ENCODE measurements at places on chromosomes 5 and 9.

- no peak for DNase-seq
Observed at GRCh38 chr5:69043655-69043996, 50.2 kb upstream of the SLC30A5 start.

DNA sequence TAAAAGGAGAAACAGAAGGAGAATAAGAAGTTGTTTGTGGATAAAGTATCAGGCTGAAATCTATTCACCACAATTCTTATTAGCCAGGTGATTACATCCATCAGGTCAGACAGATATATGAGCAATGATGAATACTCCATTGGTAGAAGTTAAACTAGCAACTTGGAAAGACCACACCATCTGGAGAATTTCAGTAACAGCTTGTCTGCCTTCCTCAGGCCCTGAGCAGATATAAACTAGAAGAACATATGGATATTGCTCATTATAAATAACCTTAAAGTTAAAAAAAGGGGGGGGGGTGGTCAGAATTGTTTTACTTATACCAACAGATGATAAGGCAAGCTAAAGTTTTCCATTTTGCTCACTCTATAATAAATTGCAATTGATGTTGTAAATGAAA, 10.4 kb downstream of the DAB2 start:
- DNase-seq, result no peak

DNA sequence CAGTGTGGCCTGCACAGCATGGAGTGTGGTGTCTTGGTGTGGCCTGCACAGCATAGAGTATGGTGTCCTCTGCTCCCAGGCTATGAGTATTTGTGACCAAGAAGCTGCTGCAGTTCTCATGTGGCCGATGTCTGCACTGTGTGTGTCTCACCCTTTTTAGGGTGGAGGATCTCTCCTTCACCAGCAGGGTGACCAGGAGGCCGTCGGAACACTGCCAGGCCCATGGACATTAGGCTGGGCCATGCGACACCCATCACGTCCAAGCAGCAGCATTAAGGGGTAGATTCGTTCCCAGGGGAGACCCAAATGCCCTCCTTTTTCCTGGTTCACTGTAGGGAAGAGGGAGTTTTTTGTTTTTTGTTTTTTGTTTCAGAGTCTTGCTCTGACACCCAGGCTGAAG, 115.3 kb upstream of the SPIN1 start:
- no peak for DNase-seq

- DNase-seq, result no peak
Observed at GRCh38 chr9:115171921-115172388, 54.0 kb upstream of the TNC start.

DNA sequence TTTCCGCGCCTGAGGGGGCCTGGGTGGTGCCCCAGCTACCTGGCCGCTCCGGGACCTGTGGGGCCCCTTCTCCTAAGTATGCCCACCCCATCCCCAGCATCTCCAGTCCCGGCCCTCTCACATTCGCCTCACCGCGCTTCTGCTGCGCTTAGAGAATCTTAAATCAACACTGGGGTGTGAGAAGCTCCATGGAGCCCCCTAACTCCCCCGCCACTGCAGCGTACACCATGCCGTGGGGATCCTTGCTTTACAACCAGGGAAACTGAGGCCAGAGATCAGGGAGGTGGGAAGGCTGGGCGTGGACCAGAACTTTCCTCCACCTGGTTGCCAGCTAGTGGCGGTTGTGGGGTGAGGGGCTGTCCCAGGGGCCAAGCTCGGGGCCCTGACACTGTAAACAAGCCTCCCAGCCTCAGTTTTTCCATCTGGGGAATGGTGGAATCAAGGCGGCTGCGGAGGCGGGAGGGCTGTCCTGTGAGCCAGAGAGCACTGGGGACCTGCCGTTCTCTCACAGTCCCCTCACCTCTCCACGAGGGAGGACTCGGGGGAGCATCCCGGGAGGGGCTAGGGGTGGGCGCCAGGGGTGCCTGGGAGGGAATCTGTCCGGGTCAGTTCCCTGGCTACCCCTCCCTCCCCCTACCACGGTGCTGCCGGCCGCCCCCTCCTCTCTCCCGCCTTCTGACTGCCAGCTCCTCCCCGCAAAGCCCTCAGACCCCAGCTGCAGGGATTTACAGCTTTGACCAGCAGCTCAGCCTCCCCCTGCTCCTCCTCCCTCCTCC, 161.2 kb downstream of the C9orf50 start:
- peak; percentile 47 for DNase-seq

DNA sequence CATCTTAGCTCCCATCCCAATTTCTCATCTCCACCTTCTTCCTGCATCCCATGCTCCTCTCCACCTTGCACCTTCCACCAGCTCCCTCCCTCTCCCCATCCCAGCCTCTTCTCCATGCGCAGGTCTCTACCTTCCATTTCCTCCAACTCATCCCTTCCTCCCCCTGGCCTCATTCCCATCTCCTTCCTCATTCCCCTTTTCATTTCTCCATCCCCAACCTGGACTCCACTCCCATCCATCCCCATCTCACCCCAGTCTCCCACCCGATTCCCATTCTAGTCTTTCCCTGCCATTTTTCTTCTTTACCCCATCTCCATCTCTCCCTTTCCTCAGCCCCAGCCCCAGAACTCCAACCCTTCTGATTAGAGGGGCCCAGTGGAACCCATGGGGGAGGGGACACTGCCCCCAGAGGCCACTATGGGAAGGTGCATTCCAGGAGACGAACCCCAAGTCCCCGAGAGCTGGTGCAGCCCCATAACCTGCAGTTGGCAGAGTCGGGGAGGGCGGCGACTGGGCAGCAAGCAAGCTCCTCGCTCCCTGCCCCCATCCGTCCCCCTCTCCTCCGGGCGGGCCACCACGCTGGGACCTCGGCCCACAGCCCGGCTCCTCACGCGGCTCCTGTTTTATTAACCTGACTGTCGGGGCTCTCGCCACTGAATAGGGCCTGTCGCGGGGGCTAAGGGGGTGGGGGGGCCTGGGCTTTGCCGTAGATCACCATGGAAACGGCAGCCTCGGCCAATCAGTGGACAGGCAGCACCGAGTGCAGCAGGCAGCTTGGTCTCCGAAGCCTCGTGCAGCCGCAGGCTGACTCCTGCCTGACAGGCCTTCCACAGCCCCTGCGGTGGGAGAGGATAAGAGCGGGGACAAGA, 66.7 kb downstream of the PCDH1 start:
- DNase-seq, result peak; percentile 28

DNA sequence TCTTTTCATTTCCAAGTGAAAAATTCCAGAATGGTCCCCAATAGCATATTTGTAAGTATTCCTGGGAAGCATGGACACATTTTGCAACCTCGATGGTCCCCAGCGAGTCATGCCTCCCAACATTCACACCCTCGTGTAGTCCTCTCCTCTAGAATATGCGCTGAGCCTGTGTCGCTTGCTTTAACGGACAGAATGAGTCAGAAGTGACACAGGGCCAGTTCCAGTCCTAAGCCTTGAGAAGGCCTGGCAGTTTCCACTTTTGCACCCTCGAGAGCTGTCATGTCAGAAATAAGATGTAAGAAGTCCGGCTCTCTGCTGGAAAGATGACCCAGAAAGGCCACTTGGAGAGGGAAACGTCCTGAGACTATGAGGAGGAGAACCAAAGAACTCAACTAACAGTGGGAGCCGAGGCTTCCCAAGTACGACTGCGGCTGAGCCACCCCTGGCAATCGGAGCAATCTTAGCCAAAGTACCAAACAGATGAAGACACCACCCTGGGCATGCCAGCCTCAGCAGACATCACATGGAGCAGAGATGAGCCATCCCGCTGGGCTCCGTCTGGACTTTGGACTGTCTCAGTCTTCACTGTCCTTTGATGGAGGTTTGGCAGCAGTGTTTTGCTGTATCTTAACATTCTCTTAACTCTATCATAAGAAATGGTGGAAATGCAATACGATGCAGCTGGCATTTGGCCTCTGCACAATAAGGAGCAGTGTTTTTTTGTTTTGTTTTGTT, 42.6 kb upstream of the GFPT2 start:
- DNase-seq, result no peak

Data from stimulated activated naive CD8-positive, alpha-beta T cell treated with anti-CD3 and anti-CD28 coated beads, Interleukin-15, amount 100 ng/mL, for 72 hours (primary cell).